Activated CD8-positive, alpha-beta memory T cell treated with anti-CD3 and anti-CD28 coated beads for 1 hour (primary cell): ENCODE measurements at places on chromosomes 3 and 15.

GRCh38 chr3:6216135-6217026 lies 644.5 kb upstream of the GRM7 start:
- no peak for DNase-seq

DNA sequence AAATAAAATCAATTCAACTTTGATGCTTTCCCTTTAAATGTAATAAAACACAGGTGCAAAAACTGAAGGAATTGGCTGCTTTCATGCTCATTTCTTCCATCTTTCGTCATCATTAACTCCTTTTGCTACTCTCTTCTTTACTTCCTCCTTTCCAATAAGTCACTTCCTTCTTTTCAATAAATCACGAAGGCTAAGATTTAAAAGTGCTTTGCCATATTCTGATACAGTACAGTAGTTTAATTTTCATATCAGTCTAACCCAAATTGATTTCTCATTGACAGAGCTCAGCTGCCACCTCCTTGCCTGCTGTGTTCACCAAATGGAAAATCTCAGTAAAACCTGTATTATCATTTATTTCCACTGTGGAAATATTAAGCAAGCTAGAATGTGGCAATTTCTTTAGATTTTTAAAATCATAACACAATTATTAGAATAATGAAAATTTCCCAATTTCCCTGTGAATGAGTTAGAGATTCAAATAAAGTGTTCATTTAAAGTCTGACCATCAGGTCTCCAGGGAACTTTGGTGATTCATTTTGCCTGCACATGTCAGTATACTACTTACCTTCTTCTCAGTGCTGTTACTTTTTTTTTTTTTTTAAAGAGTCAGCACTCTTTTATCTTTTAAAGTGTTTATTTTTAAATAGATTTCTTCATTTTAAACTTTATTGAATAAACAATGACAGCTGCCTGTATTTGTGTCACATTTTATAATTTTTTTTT lies 41.6 kb downstream of the NANOGP8 start:
- DNase-seq: no peak

GRCh38 chr15:96703794-96704550 lies 373.5 kb downstream of the NR2F2 start:
- no peak for DNase-seq

- DNase-seq: no peak
These were observed 120.7 kb downstream of the FNDC3B start for GRCh38 chr3:172159962-172160538.

DNA sequence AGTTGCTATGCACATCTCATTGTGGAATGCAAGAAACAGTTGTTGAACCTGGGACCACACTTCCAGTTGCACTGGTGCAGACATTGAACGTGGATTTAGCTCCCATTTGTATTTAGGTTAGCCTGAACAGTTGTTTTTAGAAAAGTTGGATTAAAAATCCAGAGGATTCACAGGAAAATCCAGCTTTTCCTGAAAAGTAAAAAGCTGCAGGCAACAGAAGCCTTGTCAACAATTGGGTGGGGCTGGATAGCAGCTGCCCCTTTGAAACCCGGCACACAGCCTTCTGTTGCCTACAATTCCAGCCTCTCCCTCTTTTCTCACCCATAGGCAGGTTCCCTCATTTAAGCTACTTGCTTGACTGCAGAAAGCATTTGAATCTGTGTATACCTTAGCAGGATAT lies 165.3 kb upstream of the TBL1XR1 start:
- DNase-seq: no peak

DNA sequence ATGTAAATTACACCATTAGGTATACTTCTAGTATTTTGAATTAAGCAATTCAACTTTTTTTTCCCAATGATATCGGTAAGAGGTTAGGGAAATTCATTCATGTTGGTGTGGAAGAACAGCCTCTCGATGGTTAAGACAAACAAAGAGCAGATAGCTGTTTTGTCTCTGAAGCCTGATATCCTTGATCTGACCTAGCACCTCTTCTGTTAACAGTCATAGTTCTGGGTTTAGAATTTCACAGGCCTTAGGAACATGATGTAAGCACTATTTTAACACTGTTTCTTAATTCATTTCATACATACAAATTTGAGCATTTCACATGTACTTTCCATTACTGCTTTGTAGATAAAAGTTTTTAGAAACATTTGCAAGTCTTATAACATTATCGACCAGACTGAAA lies 367.5 kb upstream of the ZNF385D start:
- no peak for DNase-seq

- no peak for DNase-seq
These were observed 58.6 kb downstream of the TMOD3 start for GRCh38 chr15:51887887-51888592.

DNA sequence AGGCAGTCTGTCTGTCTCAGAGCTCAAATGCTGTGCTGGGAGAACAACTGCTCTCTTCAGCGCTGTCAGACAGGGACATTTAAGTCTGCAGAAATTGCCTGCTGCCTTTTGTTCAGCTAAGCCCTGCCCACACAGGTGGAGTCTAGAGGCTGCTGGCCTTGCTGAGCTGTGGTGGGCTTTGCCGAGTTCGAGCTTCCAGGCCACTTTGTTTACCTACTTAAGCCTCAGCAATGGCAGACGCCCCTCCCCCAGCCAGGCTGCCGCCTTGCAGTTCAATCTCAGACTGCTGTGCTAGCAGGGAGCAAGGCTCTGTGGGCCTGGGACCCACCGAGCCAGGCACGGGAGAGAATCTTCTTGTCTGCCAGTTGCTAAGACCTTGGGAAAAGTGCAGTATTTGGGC lies 25.0 kb upstream of the RPP14 start:
- no peak for DNase-seq

GRCh38 chr15:73483053-73483452 lies 40.1 kb downstream of the REC114 start:
- DNase-seq: no peak

DNA sequence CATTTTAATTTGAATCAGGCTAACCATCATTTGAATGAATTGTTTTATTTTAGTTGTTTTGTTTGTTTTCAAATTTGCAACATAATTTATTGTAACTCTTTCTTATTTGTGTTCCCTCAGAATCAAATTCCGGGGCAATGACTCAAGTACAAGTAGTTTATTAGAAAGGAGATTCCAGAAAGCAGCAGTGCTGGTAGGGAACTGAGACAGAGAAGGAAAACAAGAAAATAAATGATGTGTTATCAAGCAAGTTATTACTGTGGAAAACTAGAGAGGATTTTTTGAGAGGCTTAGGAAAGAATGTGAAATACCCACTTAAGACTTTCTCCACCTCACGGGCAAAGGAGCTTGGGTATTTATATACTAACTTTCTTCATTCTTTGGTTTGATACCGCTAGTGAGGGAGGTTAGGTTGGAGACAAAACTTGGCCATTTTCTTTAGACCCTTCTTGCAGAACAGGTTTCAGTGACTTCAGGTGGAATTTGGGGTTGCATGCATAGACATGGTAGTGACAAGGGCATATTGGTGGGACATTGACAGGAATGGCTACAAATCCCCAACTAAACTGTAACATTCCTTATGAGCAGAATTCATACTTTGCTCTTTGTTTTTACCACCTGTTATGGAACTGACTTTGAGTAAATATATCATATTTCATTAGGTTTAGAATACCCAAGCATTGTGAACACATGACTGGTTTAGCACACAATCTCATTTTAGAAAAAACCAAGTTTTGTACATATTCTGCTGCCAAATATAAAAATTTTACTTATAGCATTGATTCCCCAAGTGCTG lies 254.3 kb downstream of the ZBBX start:
- DNase-seq: no peak

- no peak for DNase-seq
These were observed 9.6 kb upstream of the CPEB1 start for GRCh38 chr15:82656641-82657266.

DNA sequence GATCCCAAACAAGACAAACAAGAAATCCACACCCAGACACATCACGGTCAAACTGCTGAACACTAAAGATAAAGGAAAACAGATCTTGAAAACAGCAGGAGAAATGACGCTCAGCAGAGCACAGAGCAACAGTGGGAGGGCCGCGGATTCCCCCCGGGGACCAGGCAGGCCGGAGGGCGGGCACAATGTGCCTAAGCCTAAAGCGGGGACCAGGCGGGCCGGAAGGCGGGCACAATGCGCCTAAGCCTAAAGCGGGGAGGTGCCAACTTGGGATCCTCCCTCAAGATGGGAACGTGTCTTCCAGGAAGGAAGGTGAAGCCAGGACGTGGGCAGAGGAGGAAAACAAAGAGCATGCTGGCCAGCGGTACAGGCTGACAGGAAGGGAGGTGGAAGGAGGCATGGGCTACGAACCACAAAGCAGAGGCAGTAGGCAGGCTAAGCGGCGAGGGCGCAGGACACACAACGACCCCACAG lies 31.1 kb downstream of the CYFIP1 start:
- no peak for DNase-seq

- no peak for DNase-seq
These were observed 173.2 kb upstream of the PRICKLE2 start for GRCh38 chr3:64398476-64398875.

DNA sequence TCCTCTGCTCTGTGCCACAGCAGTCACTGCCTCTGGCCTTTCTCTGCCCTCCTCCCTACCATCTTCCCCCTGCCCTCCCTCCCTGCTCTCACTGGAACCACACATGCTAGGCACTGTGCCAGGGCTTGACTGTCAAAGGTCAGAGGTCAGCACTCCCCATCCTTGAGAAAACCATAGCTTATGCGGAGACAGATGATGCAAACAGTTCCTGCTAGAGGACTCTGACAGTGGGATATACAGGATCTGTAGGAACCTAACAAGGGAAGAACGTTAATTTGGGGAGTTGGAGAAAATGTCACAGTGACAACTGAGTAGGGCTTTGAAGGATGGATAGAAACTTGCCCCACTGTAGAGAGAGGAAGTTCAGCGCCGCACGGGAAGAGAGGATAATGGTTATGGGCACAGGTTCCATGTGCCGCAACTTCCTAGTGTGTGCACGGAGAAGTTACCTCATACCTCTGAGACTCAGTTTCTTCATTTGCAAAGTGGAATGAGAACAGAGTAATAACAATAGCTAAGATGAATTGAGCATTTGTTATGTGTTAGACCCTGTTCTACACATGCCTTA lies 29.3 kb upstream of the XYLB start:
- no peak for DNase-seq

DNA sequence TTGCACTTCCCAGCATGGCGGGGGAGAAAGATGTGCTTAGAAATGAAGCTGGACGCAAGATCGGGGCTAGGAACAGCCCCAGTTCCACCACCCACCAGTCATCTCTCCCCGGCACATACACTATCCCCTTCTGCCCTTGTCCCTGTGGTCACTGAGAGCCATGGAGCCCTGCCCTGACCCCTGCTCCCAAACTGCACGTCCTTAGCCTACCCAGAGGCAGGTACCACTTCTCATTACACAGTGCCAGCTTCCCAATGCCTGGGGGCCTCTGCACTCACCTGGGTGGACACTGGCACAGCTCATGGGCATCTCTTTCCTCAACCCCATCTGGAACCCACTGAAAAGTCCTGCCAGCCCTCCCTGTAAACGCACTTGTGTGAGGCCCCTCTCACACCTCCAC lies 139.3 kb upstream of the PRR20G start:
- no peak for DNase-seq

DNA sequence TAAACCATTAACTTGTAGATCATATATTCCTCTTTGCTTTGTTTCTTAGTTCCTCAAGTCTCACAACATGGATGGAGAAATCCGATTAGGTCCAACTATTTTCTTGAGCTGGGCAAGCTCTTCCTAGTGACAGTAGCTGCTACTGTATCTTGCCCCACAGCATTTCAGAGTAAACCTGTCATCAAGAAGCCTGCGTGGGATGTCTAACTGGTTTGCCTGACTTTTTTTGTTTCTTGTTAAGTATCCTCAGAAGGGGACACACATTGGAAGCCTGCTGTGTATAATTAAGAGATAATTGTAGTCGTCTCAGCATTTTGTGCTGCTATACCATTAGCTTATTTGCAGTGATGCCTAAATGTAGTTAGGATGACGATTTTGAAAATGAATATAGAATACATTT lies 29.3 kb upstream of the STT3B start:
- DNase-seq: no peak

DNA sequence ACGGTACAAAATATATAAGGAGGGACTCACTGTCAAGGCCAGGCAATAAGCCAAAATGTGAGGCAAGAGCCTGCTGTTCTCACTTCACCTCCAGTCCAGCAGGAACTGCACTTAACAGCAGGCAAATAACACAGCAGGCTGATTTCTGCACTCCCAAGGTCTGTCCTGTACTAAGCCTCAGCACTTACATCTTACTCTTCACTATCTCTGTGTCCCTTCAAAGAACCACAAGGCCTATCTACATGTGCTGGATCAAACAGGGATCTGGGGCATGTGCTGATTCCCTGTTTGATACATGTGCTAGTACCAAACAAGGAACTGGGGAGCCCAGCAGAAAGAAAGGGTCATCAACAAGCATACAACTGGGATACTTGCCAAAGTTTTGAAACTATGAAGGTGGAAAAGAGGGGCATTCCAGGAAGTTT lies 22.2 kb downstream of the UACA start:
- no peak for DNase-seq

- DNase-seq: no peak
These were observed 2.0 kb downstream of the SMC4 start for GRCh38 chr3:160401291-160402095.

DNA sequence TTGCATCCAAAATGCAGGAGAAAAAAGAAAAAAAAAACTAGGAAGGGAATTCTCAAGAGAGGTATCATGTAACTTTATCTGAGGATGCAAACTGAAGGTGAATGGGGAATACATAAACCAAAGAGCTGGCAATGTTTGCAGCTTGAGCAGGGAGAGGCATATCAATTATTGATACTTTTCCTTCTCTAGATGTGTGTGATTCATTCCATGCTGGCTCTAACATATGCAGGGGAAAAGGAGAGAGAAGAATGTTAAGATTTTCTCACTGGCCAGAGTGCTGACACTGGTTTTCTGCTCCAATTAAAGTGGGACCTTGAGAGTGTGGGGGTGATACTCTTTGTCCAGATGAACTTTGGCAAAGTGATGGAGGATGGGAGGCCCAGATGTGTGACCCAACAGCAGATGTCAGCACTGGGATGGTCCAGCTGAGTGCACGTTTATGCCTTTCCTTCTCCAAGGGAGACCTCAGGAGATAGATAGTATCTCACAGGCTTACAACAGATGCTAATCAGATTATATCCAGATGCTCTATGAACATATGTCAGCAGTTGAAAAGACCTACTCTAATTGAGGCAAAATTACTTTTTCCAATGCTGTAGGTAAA lies 50.0 kb upstream of the PSMD6 start:
- no peak for DNase-seq
